GM12892 (cell line): ENCODE measurements at places on chromosomes 6 and 20.
A peak's percentile ranks its signal among the peaks of the same experiment; 100 is the strongest.

DNA sequence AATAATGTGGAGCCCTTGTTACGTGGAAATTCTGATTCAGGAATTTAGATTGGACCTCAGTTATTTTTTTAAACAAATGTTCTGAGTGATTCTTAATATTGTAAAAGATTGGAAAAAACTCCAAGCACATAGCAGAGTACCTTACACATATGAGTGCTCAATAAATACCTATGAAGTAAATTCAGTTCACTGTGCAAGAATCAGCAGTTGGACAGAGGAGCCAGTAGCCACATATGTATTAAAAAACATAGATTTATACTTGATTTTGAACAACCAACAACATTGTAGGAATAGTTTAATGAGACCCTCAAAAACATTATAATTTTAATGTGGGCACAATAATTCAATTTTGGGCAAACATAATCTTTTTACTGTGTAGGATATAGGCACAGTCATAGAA, 109.3 kb upstream of the B3GAT2 start:
- DNase-seq, result no peak

DNA sequence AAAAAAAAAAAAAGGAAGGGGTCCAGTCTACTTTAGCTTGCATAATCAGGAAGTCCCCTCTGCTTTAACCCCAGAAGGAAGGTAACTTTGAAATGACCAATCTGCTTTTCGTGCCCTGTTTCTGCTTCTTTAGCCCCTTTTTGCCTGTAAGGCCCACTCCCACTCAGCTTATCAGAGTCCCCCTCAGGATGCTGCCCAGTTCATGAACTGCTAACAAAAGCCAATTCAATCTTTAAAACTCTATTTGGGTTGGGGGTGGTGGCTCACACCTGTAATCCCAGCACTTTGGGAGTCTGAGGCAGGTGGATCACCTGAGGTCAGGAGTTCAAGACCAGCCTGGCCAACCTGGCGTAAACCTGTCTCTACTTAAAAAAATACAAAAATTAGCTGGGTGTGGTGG, 12.3 kb downstream of the GHRH start:
- DNase-seq, result no peak

DNA sequence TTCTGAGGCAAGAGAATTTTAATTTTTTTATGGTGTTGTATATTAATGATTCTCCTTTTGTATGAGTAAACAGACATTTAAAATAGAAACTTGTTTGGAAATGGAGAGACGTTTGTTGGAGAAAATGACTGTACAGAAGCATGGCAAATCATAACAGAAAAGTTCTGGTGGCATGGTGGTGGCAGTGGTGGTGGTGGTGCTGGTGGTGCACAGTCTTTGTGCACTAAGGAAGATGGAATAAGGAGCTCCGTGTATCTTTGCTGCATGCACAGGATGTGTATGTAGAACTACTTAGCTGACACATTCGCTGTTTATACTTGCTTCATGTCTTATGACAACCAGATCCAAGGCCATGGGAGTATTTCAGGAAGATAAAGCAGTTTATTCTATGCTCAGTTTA, 294.9 kb downstream of the UTRN start:
- DNase-seq, result no peak

DNA sequence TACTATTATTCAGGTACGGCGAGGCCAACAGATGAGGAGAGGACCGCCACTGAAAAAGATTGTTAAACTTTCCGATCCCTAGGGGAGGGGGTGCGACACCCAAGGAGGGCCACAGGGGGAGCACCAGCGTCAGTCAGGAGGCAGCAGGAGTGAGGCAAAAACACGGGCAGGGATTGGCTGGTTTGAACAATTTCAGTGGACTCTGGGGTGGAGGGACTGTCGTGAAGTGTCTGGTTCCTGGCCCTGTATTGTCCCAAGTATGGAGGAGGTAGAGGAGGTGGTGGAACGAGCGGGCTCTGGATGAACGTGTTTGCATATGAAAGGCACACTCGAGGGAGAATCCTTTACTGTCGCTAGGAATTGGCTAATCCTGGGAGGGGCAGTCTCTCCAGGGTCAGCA, 32.5 kb upstream of the MCUR1 start:
- no peak for DNase-seq

DNA sequence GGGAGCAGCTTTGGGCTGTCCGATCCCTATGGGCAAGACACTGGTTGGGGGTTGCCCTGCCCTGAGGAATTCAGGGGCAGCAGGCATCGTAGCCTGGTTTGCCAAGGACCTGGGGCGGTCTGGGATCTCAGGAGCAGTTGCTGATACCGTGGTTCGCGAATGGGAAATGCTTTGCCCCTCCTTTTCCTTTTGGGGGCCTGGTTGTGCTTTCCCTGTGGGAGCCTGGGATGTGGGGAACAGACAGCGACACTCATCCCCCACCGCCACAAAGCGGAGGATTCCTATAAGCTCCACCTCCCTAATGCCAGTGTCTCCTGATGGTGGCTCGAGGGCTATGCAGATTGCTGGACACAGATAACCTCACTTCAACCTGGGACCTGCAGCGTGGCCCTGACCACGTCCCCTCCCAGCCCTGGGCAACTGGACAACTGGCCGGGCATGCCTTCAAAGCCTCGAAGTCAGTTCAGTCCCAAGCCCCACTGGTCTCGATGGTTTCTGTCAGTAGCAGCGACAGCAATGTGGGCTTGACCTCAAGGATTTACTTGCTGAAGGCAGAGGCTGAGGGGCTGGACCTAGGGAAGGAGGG, 3.3 kb downstream of the CEBPB start:
- DNase-seq, result no peak

- DNase-seq, result no peak
These were observed 14.4 kb downstream of the SLC2A4RG start for GRCh38 chr20:63754008-63754407.

DNA sequence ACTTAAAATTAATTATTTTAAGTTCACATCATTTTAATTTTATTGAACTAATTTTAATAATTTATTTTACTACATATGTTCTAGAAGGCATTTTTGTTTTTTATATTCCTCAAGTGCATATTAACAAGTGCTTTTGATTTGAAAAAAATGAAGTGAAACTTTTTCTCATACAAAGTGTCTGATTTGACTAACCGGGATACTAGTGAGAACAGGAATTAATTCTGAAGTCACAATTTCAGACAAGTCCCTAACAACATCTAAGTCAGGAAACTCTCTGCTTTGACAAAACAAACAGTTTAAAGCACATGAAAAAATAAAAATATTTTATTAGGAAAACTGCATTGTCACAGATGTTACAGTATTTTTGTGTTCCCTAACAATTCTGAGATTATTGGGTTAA, 1166.3 kb upstream of the CITED2 start:
- DNase-seq, result no peak

DNA sequence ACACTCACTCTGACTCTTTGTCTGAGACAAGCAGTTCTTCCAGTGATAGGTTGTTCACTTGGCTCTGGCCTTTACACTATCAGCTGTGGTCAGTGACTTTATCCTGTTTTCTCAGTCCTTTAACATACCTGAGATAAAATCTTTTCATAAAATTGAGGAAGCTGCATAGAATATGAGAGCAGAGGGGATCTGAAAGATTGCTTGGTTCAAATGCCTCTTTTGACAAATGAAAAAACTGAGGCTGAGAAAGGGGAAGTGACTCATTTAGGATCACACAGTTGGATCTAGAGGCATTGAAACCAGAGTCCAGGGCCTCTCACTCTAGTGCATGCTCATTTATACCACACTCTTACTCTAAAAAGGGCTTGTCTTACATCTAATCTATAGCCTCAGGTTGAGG, 277.0 kb upstream of the TBX18 start:
- no peak for DNase-seq

DNA sequence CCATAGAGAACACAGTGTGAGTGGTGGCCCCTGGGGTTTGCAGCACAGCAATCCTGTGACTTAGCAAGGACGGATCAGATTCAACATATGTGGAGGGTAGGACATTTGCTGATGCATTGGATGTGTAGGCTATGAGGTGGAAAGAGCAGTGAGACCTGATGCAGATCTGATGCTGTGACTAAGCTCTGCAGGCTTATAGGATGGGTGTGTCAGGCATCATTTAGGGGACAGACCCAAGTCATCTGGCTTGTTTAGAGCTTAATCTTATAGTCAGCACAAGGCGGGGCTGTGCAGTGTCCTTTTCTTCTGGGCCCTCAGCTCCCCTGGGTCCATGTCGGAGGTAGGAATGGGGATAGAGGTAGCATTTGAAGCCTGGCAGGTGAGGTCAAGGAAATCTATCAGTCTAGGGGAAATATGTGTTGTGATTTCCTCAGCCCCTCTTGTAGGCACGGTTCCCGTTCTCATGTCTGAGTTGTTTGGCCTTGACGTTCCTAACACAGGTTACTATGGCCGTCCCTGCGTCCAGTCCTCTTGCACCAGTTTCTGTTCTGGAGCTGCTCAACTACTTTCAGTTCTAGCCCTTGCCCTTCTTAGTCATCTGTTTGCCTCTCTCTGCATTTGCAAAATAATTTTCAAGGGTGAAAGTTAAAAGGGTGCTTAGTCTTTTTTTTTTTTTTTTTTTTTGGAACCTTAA, 15.6 kb upstream of the MAPRE1 start:
- no peak for DNase-seq

DNA sequence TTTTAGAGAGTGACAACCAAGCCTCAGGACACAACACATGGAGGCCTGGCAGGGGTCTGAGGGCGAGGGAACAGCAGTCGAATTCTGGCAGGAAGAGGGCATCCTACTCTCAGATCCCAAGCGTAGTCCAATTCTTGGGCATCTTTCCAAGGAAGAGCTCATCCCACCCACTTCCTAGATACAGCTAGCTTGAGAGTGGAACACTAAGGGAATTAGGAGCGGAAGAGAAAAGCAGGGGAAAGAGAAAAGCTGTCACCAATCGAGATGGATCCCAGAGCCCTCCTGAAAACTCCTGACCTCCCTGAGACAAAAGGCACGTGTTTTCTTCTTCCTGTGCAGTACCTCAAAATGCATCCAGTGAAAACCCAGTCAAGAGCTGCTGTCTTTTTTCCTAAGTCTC, 67.1 kb downstream of the GFOD1 start:
- DNase-seq, result no peak

- no peak for DNase-seq
These were observed 783.0 kb upstream of the GJE1 start for GRCh38 chr6:141349710-141350109.

- DNase-seq, result no peak
These were observed 244.0 kb upstream of the JAG1 start for GRCh38 chr20:10917826-10918225.

- no peak for DNase-seq
These were observed 25.7 kb upstream of the OGFRL1 start for GRCh38 chr6:71262914-71263313.

- DNase-seq, result no peak
These were observed 158.8 kb downstream of the DLL1 start for GRCh38 chr6:170132011-170132521.

DNA sequence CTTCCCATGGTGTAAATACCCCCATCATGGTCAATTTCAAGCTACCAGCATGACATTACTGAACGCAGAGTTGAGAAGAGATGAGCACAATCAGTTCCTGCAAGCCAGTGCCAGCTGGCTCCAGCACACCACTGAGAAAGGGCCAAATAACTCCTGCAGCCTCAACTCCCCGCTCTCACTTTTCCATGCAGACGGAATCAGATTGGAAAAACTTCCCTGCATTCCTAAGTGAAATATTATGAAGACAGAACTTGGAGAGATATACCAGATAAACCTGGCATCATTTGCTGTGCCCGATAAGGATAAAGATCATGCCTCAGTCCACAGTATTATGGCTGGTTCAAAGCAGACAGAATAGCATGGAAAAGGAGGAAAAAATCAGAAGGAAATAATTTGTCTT, 56.7 kb downstream of the FILIP1 start:
- DNase-seq, result no peak

DNA sequence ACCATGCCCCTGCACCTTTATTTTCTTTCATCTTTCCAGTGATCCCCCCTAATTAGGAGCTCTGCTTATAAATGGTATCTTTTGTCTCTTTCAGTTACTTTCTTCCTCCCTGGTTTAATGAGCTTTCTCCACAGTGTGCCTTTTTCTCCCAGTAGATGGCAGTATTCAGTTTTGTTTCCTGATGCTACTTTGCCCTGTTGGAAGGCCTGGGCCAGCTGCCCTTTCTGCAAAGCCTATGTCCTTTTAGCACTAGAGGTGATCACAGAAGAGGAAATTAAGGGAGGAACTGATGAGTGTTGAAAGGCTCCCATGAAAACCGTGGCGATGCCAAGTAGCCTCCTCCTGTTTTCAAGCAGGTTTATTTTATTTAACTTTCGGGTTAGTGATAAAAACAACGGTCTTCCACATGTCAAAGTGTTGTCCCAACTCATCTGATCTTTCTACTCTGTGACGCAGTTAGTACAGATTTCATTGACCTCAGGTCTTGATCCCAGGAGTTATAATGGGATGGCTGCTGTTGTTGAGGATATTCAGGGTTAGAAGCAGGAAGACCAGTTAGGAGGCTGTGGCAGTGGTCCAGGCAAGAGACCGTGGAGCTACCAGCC, 184.2 kb upstream of the BMP2 start:
- no peak for DNase-seq

GRCh38 chr6:135419162-135419561, 78.4 kb downstream of the AHI1 start:
- DNase-seq, result no peak

GRCh38 chr6:127120787-127121636, 2.5 kb downstream of the RSPO3 start:
- DNase-seq, result peak; percentile 54

GRCh38 chr6:119032428-119032827, 46.0 kb downstream of the FAM184A start:
- DNase-seq, result no peak

GRCh38 chr20:34363465-34364222, 571 bp downstream of the ITCH start:
- DNase-seq, result no peak

- no peak for DNase-seq
These were observed 144.2 kb upstream of the FBXL4 start for GRCh38 chr6:99091985-99092384.

DNA sequence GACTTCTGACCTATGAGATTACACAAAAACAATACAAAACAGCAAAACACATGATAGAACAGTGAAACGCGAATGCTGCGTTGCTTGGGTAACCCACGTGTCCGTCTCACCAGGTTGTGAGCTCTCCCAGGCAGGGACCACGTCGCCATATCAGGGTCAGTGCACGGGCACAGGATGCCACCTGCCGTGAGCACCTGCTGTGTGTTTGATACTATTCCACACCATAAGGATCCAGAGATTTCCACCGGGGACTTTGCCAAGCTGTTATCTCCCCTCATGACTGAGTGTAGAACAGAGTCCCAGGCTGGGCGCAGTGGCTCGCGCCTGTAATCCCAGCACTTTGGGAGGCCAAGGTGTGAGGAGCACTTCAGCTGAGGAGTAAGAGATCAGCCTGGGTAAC, 288.0 kb downstream of the BMP7 start:
- no peak for DNase-seq

GRCh38 chr6:39530201-39530759, 194.9 kb downstream of the KIF6 start:
- DNase-seq, result peak; percentile 38

- DNase-seq, result no peak
These were observed 538.6 kb upstream of the JARID2 start for GRCh38 chr6:14707276-14707675.

GRCh38 chr6:18211338-18211737, 53.0 kb downstream of the DEK start:
- peak; percentile 40 for DNase-seq
